ENCODE measurements at places on chromosomes 6 and 20. TPM values are rescaled to one million over a fixed set of nuclear protein-coding genes. Genes with fewer than 3 reads are reported as not detected.

The SLC17A3 gene
- not detected for total RNA-seq

The MAP1LC3A gene
- total RNA-seq = 112 TPM

The ZNF831 gene
- total RNA-seq = 0.11 TPM

The CFB gene
- total RNA-seq = 8.8 TPM

The C20orf144 gene
- not detected for total RNA-seq

The SLC22A3 gene
- total RNA-seq = 1.8 TPM

The SLPI gene
- total RNA-seq = 5.7 TPM

The KIF6 gene
- 0.16 TPM for total RNA-seq

The GRM1 gene
- 2.9 TPM for total RNA-seq

The TCP11 gene
- total RNA-seq = not detected

DNA sequence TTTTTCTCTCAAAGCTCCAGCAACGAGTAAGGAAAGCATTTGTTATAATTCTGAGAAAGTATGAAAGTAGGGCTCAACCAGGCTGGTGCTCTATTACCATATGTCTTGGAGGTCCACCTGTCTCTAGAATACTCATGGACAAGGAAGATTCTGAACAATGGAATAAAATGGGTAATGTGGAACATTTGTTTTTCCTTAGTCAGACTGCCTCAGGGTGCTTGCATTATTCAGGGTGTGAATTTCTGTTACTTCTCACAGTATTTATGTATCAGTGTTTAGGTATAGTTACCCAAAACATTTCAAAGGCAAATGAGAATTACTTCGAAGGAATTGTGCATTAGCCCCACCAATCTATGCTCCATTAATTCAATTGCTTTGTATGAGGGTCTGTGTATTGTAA is 586.2 kb upstream of the CITED2 start:
- no peak for DNase-seq

- DNase-seq = no peak
These were observed 45.3 kb upstream of the IFNGR1 start for GRCh38 chr6:137264311-137265075.

GRCh38 chr20:1537731-1538058 is 19.8 kb downstream of the SIRPD start:
- peak; percentile 87 for DNase-seq

DNA sequence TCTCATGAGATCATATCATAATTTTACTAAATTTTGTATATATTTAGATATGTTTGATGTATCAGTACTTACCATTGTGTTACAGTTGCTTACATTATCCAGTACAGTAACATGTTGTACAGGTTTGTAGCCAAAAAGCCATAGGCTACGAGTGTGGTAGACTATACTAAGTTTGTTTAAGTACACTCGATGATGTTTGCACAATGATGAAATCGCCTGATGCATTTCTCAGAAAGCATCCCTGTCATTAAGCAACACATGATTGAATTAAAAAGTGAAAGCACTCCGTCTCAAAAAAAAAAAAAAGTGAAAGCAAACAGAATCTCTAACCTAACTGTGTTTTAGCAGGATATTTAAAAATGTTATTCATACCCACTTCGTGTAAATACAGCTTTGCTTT is 104.9 kb upstream of the TFAP2D start:
- DNase-seq = no peak

- no peak for DNase-seq
These were observed 98.3 kb downstream of the MACROD2 start for GRCh38 chr20:14093652-14094051.

DNA sequence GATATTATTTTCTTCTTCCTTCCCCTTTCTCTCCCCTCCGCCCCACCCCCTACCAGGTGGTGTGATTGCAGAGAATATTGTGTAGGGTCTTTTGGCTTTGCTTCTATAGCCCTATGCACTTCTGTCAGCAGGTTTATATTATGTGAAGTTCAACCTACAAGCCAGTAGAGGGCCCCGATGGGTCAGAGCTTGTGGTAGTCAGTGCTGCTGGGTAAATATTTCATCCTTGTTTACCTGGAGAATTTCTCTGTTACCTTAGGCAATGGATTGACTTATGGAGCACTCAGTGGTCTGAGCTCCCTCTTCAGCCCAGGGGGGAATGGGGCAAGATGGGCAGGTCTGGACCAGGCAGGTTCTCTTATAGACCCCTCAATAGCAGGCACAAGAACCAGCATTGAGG is 720.9 kb downstream of the GRIK2 start:
- no peak for DNase-seq

- peak; percentile 70 for DNase-seq
These were observed 12.9 kb upstream of the TBC1D22B start for GRCh38 chr6:37244430-37245310.

DNA sequence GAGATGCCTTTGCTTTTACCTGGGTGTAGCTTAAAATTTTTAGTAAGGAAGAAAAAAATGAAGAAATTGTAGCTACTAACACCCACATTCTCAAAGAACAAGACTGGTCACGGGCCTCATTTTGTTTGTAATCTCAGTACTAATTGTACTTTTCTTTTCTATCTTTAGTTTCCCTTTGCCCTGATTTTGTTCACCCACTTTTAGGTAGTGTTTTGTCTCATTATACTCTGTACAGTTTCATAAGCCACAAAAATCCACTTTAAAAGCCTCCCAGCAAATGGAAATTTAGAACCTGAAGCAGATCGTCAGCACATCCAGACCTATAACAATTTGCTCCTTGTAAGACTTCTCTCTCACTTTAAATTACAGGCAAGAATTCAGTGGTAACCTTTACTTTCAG is 43.3 kb downstream of the TP53INP2 start:
- no peak for DNase-seq

- DNase-seq = no peak
These were observed 41.0 kb upstream of the NFATC2 start for GRCh38 chr20:51583499-51583898.

DNA sequence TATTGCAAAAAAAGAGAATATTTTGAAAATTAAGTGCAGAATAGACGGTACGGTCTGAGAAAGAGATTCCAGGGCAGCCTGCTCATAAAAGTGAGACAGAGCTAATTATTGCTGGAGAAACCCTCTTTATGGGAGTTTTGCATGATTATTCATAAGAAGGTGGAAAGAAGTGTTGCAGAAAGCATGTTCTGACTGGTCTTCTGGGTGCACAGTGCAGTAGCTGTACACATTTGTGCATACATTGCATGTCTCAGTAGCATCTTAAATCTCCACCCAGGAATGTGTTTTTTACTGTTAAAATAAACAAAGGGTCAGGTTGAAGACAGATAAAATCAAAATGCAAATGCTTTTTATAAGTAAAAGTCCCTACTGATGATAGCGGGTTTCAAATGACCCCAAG is 1813.6 kb upstream of the DEFB115 start:
- DNase-seq = no peak

DNA sequence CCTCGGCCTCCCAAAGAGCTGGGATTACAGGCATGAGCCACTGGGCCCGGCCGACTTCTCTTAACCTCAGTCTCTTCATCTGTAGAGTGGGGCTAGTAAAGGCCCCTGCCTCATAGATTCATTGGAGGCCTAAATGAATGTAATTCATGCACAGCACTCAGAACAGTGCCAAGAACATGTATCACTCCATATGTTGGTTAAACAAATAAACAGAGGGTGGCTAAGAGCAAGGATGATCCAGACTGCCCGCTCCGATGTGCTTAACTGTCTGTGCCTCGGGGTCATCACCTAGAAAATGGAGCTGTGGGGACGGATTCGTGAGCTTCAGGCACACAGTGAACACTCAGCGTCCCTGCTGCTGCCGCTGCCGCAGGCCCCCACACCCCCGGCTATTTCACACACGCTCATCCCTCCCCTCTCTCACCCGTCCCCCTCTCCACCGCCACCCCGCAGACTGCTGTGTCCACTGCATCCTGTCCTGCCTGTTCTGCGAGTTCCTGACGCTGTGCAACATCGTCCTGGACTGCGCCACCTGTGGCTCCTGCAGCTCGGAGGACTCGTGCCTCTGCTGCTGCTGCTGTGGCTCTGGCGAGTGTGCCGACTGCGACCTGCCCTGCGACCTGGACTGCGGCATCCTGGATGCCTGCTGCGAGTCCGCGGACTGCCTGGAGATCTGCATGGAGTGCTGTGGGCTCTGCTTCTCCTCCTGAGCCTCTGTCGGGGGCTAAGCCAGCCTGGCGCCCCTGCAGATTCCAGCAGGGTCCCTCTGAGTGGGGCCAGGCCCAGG is 14.8 kb downstream of the MDFI start:
- DNase-seq = no peak

DNA sequence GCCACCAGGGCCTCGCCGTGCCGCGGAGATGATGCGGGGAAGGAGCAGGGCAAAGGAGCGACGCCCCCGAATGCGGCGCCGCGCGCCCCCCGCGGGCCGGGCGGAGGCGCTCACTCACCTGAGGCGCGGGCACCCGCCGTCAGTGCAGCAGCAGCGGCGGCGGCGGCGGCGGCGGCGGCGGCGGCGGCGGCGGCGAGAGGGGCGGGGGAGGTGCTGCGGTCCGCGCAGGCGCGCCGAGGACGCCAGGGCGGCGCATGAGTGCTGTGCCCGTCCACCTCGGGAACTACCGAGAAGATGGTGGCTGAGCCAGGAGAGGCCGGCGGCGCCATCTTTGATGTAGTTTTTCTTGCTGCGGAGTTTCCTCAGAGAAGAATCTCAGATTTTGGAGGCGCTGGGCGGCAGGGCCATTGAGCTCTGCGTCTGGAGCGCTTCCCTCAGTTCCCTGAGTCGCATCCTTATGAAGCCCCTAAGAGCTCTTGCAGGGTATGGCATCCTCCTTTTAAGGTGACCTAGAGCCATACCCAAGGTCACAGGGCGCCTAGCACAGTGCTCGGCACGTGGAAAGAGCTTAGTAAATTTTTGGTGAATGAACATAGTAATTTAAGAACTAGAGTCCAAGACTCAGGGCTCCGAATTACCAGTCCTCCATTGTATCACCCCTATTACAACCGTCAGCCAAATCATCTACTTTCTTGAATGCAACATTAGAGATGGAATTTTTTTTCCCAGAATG is at the start of gene NDRG3:
Gene NDRG3, minus strand, starts transcription at position 164 of the 733 bp plus-strand sequence. CDS start 24,355 bp downstream, outside the sequence.
- DNase-seq = peak; percentile 98

Data from Right ventricle myocardium inferior (tissue), 1 donor.